ENCODE measurements at places on chromosomes 1 and 21. TPM values are rescaled to one million over a fixed set of nuclear protein-coding genes. Genes with fewer than 3 reads are reported as not detected.

DNA sequence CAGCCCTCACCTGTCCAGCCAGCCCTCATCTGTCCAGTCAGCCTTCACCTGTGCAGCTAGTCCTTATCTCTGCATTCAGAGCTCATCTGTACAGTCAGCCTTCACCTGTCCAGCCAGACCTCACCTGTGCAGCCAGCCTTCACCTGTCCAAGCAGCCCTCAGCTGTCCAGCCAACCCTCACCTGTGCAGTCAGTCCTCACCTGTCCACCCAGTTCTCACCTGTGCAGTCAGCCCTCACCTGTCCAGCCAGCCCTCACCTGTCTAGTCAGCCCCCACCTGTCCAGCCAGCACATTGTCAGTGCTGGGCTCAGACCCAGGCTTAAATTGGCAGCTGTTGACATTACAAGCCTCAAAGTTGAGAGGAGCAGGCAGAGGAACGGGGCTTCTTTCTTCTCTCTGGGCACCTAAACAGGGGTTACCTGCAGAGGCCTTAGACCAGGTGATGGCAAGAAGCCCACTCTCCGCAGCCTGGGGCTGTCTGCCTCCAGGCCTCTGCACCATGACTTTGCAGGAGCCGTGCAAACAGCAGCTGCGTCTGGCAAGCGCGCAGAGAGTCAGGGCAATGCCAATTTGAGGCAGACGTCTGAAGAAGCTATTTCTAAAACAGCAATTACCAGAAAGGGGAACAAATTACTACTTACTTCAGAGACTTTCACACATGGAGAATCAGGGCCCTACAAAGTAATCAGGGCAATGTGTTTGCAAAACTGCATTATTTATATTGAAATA, 506.1 kb downstream of the NPHP4 start:
- DNase-seq = no peak

H6PD gene
- 4.7 TPM for total RNA-seq

TMEM240 gene
- total RNA-seq = not detected

ZNF687 gene
- 25.3 TPM for total RNA-seq

CASQ1 gene
- total RNA-seq = not detected

CFHR3 gene
- total RNA-seq = not detected

DNA sequence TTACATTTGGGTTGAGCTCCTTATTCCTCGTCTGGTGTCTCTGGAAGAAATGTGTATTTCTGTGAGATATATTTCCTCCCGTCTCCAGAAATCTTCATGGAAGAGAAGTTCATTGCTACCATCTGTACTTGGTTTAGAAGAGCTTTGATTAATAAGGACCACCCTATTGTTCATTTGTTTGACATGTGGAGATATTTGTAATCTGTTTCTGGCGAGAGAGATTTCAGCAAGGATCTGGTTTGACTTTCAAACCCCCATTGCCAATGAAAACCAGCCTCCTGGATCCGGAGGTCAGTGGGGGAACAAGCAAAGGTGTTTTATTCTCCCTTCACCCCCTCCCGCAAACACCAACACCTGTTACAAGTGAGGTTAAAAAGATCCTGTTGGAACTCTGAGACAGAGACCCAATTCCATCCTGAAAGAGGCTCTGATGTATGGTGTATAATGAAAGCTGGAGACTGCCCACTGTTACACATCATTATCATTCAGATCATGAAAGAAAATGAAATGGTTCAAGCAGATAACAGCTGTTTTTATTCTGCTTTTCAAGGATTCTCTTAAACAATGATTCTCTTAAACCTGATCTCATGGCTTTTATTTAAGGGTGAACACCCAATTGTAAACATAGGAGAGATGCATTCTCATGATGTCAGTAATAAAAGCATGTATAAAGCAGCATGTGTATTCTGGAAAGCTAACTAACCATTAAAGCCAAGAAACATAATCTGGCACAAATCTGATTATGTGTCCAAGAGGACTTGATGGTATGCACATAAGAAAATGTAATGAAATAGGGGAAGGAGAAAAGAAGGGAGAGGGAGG, 393.5 kb upstream of the ADGRL2 start:
- no peak for DNase-seq

- no peak for DNase-seq
Measured at GRCh38 chr1:243748706-243749283, 101.2 kb downstream of the AKT3 start.

DNA sequence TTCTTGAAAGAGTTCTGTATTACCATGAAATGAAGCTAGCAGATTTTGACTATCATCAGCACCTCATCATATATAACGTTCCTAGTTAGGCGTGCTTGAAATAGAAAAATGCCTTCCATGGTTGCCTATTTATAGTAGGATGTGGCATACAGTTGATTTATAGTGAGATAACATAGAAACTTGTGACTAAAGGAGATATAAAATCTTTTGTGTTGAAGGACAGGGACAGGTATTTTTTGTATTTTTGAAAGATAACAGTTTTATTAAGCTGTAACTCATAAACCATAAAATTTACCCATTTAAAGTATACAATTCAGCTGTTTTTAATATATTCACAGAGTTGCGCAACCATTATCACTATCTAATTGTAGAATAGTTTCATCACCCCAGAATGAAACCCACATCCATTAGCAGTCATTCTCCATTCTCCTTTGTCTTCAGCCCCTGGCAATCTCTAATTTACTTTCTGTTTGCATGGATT, 19.3 kb downstream of the SPEN start:
- no peak for DNase-seq

FHAD1 gene
- total RNA-seq = 0.08 TPM

BATF3 gene
- 75.8 TPM for total RNA-seq

CD2 gene
- 393 TPM for total RNA-seq

GRCh38 chr1:113660088-113660487, 99.2 kb downstream of the PHTF1 start:
- DNase-seq = no peak

PTAFR gene
- total RNA-seq = 0.96 TPM

BSND gene
- not detected for total RNA-seq

EDN2 gene
- total RNA-seq = not detected

GOLPH3L gene
- 11.5 TPM for total RNA-seq

PROK1 gene
- not detected for total RNA-seq

- no peak for DNase-seq
Measured at GRCh38 chr21:32641710-32642698, 29.8 kb upstream of the CFAP298 start.

- DNase-seq = no peak
Measured at GRCh38 chr1:53147174-53147573, 4.7 kb upstream of the SLC1A7 start.

GRCh38 chr1:90318431-90318830, 323.5 kb downstream of the ZNF326 start:
- no peak for DNase-seq

GRCh38 chr1:3924825-3925220, 24.8 kb upstream of the C1orf174 start:
- no peak for DNase-seq

ADAMTS4 gene
- 0.34 TPM for total RNA-seq

DNA sequence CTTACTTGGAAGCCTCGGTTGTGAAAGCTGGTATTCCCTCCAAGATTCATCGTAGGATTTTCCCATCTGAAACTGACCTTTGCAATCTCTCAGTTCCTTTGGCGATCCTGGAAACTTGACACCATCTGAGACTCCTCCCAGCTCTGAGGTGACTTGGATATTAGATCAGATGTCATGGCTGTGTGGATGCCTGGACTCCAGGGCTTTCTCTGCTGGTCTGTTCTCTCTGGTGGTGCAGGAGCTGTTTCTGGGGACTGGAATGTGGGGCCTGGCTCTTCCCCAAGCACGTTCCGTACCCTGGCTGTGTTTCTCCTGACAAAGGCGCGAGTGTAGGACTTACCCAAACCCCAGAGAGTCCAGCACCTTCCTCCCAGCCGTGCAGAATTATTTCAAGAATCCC, 252.2 kb downstream of the RPS6KC1 start:
- no peak for DNase-seq

GRCh38 chr1:88043834-88044233, 640.2 kb upstream of the PKN2 start:
- DNase-seq = no peak

PTGFR gene
- total RNA-seq = not detected

- no peak for DNase-seq
Measured at GRCh38 chr1:61436491-61437120, 288.3 kb downstream of the TM2D1 start.

SDE2 gene
- total RNA-seq = 28.5 TPM

- no peak for DNase-seq
Measured at GRCh38 chr1:43156026-43156425, 16.1 kb downstream of the EBNA1BP2 start.

GRCh38 chr1:151803164-151803563, 2.1 kb downstream of the LINGO4 start:
- no peak for DNase-seq

DNA sequence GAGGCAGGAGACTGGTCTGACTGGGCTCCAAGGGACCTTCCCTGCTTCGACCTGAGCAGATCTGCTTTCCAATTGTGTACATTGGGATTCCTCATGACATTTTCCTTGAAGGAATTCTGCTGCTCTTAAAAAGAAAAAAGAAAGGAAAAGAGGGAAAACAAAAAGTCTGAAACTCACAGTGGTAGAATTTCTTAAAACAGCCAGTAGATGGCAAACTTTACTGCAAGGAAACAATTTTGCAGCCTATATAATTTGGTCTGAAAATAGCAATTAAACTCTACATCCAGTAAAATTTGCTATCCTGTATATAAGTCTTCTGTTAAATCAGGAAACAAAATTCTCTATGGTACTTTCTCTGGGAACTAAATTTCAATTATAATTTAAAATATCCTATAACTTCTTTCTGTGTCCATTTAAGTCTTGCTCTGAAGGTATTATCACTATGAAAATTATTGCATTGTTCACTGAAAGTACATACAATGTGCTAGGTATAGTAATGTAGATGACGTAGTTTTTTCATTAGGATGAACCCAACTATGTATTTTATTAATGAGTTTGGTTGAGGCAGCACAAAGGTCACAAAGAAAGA, 59.8 kb downstream of the CRB1 start:
- DNase-seq = no peak

DNA sequence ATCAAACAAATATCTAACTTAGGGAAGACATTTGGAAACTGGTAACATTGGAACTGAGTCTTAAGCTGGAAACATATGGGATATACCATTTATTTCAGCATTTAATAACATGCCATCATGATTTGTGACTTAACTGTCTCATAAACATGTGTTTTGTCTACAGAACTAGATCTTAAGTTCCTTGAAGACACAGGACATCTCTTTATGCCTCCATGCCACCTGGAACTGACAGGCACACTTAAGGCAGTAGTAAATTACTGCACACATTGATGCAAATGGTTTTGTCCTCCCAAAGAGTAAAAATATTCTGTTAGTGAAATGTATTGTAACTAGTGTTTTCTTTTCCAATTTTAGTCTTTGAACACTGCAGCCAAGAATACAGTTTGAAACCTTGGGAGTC, 1.6 kb upstream of the EXO1 start:
- no peak for DNase-seq
